ENCODE measurements at places on chromosomes 3 and 15.

- H3K27ac ChIP-seq = peak overlapping the region; percentile 10
- no peak for DNase-seq
- no peaks in the 10 kb centered on the region for H3K27me3 ChIP-seq
- peaks cover 39% of the 10 kb centered on the region for H3K4me1 ChIP-seq
- no peaks in the 10 kb centered on the region for H3K36me3 ChIP-seq
These were observed 146.2 kb upstream of the NR2F2 start for GRCh38 chr15:96184297-96184696.

DNA sequence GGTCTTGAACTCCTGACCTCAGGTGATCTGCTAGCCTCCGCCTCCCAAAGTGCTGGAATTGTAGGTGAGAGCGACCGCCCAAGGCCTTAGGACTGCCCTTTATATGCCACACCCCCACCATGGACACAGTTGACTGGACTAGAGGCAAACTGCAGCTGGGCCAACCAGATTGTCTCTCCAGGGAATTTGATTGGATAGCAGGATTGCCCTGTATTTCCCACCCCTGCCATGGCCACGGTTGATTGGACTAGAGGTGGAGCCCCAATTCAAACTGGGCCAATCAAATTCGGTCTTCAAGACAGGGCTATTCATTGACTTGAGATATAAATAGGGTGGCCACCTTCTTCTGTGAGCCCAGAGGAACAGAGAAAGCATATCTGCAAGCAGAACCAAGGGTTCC lies 6.9 kb upstream of the CLPX start:
- H3K27me3 ChIP-seq = no peaks in the 10 kb centered on the region
- H3K36me3 ChIP-seq = no peaks in the 10 kb centered on the region
- no peak for DNase-seq
- no peak overlapping the region for H3K27ac ChIP-seq

- no peaks in the 10 kb centered on the region for H3K27me3 ChIP-seq
- H3K36me3 ChIP-seq = no peaks in the 10 kb centered on the region
- H3K4me3 ChIP-seq = no peak overlapping the region
- no peak overlapping the region for H3K27ac ChIP-seq
- DNase-seq = no peak
- peaks cover 12% of the 10 kb centered on the region for H3K4me1 ChIP-seq
These were observed 228.9 kb upstream of the FEZF2 start for GRCh38 chr3:62602129-62602770.

DNA sequence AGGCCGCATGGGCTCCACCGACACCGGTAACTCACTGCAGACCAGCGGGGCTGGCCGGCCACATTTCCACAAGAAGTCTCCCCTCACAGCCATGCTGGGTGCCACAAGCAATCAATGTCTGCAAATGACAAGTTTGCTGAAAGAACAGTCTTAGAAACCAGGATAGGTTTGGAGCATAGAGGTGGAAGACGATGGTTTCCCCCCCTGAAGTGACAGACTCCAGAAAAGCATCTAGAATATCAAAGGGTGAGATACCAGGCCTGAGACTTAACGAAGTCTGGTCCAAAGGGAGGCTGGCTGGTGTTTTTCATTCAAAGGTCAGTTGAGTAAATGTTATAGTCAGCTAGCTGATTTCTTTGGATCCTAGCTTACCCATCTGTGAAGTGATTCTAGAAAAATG lies 50.0 kb upstream of the WNT5A start:
- no peak overlapping the region for H3K4me3 ChIP-seq
- no peak overlapping the region for H3K27ac ChIP-seq
- H3K4me1 ChIP-seq = no peaks in the 10 kb centered on the region
- no peaks in the 10 kb centered on the region for H3K36me3 ChIP-seq

- peaks cover 63% of the 10 kb centered on the region for H3K4me1 ChIP-seq
- H3K36me3 ChIP-seq = no peaks in the 10 kb centered on the region
- no peaks in the 10 kb centered on the region for H3K27me3 ChIP-seq
- peak overlapping the region; percentile 49 for H3K27ac ChIP-seq
- no peak overlapping the region for H3K4me3 ChIP-seq
These were observed 124.0 kb upstream of the ROPN1 start for GRCh38 chr3:124115956-124116355.
